Nucleus accumbens (tissue), 56 donors: ENCODE measurements at places on chromosomes 1 and 21.

DNA sequence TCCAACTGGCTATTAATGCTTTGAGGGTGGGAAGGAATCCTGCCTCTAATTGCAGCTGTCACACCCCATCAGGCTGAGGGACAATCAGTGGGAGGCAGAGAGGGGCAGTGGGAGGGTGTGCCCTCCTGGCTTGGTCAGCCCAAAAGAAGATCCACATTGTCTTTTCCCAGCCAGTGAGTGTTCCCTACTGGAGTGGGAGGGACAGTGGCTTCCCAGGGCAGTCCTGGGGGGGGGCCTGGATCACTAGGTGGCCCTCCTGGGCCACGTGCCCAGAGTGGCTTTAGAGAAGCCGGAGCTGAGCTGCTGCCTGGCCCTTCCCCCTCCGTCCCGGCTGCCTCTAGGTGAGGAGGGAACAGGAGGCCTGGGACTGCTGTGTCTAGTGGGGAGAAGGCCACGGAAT lies 14.0 kb downstream of the INKA2 start:
- no peak for DNase-seq

- DNase-seq, result no peak
Observed at GRCh38 chr21:27192281-27192949, 225.5 kb upstream of the ADAMTS5 start.

- DNase-seq, result no peak
Observed at GRCh38 chr1:32276032-32276782, 15.7 kb upstream of the HDAC1 start.

GRCh38 chr1:79264285-79264684 lies 257.8 kb upstream of the ADGRL4 start:
- no peak for DNase-seq

GRCh38 chr1:97337250-97338030 lies 583.4 kb downstream of the DPYD start:
- DNase-seq, result no peak

- DNase-seq, result no peak
Observed at GRCh38 chr21:34612557-34612956, 2.4 kb downstream of the RCAN1 start.

- no peak for DNase-seq
Observed at GRCh38 chr1:101044259-101044658, 18.7 kb upstream of the DPH5 start.

DNA sequence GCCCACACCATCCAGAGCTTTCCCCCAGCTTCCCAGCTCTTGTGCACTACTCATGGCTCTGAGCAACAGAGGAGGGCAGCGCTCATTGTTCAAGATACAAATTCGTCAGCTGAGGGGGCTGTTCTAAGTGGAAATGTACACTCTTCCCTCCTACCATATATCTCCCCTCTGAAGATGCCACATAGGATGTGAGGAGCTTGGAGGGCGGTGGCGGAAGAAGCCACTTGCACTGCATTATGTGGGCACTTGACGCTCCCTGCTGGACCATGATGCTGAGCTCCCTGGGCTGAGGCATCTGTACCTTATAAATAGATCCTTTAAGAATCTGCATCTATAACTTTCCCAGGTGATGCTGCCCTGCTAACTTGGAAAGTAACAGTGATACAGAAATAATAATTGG lies 477.6 kb upstream of the DEPDC1 start:
- no peak for DNase-seq
